ENCODE measurements at places on chromosomes 7 and 10.

DNA sequence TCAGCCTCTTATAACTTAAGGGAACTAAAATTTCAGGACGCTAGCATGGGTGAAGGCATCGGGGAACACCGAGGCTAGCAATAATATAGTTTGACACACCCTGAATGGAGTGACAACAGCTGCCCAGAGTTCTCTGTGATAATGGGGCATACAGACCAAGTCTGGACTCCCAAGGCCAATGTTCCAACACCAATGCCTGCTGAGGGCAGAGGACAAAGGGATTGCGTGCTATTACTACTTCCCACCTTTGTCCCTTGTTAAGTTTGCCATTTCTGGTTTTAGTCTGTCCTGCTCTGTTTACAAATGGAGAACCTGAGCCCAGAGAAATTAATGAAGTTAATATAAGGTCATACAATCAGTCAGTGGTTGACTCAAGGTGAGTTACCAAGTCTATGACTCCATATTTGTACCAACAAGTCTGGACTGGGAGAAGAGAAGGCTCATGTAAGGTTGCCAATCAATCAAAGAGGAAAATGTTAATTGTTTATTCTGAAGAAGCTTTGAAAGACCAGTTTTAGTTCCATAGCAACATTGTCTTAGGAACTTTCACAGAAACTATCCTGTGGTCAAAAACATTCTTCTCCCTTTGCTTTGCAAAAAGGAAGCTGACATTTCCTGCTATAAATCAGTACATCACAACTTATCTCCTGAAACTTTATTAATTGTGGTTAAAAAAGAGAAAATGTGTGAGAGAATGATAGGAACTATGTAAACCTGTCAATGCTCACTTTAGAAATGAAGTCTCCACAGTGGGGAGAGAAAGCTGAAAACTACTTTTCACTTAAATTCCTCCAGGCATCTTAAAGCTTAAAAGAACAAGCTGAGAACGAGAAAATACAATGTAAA is 74.5 kb downstream of the CCDC6 start:
- DNase-seq, result no peak

GRCh38 chr10:97635577-97635976 is 2.3 kb upstream of the MORN4 start:
- DNase-seq, result no peak

DNA sequence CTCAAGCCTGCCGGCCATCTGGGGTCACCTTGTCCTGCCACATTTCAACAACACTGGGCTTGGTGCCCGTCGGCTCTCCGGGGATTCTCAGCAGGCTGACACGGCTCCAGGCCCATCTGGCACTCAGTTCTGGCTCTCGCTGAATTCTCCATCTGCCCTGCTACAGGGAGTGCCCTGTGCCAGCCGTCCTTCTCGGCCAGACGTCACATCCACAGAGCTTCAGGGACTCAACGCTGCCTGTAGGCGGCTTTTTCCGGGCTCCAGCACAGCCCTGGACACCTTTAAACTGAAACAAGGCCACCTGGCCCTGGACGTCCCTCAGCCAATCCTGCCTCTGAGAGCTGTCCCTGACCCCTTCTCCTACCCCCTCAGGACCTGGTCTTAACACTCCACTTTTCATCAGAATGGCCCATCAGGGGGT is 43.0 kb downstream of the TMEM130 start:
- DNase-seq, result no peak

GRCh38 chr10:110852255-110852896 is 19.4 kb upstream of the PDCD4 start:
- peak; percentile 73 for DNase-seq

DNA sequence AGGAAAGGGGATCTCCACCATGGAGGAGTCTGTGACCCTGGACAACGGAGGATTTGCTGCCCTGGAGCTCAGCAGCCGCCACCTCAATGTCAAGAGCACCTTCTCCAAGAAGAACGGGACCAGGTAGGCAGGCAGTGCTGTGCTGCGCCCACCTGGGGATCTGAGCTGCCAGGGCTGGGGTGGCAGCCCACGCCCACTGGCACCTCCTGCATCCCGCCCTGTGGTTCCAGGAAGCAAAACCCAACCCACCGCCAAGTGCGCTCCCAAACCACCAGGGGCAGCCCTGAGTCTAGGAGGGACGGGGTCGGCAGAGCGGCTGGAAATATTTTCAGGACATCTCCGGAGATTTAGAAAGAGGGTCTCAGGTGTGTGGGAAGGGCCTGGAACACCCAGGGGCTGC is 440.3 kb upstream of the FOXK1 start:
- no peak for DNase-seq

GRCh38 chr7:149377386-149377785 is 83.5 kb downstream of the ZNF777 start:
- DNase-seq, result no peak

- no peak for DNase-seq
Observed at GRCh38 chr10:45313264-45313873, 2.0 kb downstream of the OR13A1 start.

DNA sequence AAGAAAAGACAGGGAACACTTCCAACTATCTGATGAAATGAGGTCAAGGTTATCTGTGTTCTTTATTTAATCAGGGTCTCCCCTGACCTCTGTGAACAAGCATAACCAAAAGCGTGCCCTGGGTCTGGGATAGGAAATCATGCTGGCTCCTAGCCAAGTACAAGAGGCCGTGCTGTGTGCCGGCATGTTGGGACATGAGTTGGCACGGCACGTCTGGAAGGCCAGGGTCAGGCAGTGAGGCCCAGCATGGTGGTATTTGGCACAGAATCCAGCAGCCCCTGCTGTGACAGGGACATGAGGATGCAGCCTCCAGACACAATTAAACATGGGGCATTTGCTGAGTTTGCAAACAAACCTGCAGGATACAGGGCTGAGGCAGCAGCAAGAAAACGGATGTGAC is 320.4 kb downstream of the PLXNA4 start:
- no peak for DNase-seq

DNA sequence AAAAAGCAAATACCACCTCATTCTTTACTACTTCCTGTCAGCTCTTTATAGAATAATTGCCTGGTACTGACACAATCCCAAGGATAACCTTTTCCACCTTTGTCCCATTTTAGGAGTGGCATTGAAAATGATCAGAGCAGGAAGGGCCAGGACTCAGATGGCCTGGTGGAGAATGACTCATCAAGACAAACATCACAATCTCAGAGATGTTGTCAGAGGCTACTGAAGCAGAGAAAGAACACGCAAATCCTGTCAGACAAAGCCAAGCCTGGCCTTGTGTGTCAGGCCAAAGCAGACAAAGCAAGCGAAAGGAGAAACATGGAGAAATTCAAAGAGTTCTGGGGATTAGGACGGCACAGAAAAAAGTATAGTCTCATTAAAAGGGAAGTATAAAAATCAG is 40.9 kb downstream of the NSUN6 start:
- no peak for DNase-seq

DNA sequence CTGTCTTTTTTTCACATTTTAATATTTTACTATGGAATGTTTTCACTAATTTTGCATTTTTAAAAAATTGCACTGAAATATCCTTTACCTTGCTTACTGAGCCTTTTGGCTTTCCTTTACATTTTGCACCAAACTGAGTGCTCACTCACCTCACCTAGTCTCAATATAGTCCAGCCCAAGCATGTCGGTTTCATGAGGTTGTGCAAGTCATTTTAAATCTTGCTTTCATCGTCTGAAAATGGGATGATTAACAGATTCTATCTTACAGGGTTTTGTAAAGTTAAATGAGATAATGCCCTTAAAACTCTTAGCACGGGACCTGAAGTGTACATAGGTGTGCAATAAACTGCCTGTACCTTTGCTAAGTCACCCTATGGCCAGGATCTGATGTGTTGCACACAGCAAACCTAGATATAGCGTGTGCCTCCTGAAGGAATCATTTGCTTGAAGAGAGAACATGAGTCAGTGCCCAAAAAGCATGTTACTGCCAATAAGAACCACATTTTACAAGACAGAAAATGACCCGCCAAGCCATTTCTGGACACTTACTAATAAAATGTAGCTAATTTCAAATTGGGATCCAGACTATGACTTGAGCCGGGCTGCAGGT is 199.8 kb downstream of the JCAD start:
- no peak for DNase-seq

DNA sequence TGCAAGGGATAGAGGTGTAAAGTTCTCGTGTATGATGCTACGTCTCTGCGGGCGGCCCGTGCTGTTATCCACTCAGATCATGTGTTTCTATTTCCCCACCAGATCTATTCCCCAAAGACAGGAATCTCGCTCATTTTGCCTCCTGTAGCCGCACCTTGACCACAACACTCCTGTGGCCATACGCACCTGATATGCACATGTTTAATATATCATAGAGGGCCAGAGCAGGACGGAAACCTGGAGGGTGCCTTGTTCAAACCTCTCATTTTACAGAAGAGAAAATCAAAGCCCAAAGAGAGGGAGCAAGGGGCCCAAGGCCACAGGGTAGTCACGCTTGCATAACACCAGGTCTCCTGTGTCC is 37.6 kb downstream of the STRA8 start:
- no peak for DNase-seq

GRCh38 chr7:132532281-132532680 is 44.0 kb downstream of the PLXNA4 start:
- no peak for DNase-seq

DNA sequence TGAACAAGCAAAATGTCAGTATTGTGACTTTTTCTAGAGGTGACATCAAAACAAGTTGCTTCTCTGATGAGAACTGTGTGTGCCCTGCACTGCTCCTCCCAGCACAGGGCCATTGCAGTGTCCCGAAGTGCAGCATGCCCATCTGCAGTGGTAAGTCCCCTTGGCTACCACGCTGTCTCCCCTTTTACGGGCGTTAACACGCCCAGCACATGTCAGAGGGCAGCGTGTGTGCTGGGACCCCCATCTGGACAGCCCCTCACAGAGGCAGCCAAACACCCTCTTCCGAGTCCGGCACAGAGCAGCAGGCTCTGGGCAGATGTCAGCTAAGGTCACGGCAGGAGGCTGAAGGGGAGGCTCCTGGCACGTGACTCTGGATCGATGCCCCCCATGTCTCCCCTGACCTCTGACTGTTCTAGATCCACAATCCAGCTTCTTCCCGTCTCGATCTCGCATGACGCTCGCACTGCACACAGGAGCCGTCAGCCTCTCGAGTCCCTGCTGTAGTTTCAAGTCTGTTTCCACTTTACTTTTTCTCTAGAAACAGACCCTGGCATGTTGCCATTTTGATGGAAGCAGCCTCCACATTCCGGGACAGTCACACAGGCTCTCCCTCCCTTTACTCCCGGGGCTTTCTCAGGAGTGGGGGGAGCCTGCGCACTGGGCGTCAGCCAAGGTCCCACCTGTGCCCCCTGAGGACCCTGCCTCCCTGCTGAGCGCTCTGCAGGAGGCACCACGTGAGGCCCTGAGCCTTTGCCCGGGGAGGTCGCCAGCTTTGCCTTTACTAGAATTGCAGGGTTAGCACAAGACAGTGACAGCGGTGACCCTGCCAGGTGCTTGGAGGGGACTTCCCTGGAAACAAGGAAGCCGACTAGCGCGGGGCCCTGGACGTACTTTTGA is 133.8 kb downstream of the TCERG1L start:
- DNase-seq, result no peak

GRCh38 chr10:132475086-132475485 is 62.5 kb upstream of the INPP5A start:
- no peak for DNase-seq

- DNase-seq, result no peak
Observed at GRCh38 chr10:79178614-79179163, 109.9 kb downstream of the ZMIZ1 start.

DNA sequence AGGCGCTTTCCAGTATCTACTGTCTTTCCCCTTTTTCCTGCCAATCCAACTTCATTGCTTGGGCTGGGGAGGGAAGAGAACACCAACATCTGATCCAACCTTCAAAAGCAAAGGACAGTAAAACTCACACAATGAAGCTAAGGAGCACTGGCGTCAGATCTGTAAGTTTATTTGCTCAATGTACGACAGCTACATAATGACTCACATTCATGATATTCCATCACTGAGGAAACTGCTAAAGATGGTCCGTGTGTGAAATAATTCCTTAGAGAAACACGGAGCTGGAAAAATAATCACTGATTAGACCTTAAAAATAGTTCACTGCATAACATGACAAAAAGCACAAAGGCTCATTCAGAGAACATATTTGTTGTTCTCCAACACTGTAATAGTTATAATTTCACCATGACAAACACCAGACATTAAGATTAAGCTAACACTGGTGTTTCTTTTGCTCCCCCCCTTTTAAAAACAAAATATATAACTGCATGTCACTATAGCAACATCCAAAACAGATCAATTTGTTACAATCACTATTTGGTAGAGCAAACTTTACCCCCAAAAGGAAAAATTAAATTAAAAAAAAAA is 24.3 kb downstream of the HSPB1 start:
- no peak for DNase-seq

DNA sequence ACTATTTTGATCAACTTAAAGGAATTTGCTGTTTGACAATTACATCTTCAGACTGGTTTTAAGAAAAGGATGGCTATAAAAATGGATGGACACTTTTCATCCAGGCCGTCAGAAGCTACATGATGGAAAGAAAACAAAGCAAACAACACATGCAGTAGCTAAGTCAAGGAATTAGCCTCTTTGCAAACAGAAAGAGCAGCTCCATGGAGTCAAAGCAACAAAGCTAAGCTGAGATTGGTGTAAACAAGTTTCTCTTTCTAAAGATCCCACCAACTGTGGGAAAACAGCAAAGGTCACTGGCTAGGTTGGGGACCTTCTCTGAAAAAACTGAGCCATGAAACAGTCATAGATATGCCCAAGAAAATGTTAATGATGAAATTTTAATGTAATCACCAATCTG is 98.9 kb downstream of the RNF133 start:
- no peak for DNase-seq

DNA sequence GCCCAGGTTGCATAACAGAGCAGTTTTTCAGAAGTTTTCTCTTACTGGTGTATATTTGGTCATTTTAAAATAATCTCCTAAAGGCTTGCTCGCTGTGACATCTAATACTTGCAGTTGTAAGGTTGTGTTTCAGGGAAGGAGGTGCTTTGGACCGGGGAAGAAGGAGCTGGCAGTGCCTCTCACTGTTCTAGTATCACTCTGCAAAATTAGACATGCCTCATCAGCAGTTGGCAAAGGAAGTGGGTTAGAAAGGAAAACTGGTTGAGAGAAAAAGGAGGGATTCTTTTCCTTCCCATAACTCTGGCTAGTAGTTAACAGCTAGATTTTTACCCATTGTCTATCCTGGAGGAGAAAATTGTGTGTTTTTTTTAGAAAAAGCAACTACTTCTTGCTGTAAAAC is 34.8 kb downstream of the CUL1 start:
- DNase-seq, result no peak

DNA sequence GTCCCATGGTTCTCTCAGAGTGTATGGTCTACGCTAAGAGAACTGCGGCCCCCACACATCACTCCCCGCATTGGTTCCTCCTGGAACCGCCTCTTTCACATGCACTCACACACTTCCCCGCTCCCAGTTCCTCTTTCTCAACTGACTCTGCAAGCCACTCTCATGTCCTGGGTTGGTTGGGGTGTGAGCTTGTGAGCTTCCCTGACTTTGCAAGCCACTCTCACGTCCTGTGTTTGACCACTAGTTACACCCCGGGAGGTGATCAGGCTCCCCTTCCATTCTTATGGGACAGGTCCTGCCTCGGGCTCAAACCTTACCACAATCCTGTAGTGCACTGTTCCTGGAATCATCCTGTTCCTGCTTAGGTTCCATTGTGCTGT is 105.0 kb downstream of the TRIM24 start:
- no peak for DNase-seq
